ENCODE measurements at places on chromosomes 7 and 10.

DNA sequence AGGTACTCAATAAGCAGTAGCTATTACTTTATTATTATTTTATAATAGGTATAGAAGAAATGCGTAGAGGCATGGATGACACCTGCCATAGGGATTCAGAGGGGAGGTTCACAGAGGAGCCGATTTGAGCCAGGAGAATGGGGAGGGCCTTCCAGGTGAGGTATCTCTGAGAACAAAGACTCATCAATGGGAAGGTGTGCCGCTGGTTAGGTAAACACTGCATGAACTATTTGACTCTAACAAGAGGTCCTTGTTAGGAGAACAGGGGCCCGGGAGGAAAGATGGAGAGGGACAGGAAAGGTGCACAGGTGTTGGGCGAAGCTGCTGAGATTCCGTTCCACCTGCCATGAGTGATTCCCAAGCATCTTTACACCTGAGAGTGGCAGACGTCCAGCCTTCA is 41.8 kb upstream of the TMEM273 start:
- no peak for DNase-seq

DNA sequence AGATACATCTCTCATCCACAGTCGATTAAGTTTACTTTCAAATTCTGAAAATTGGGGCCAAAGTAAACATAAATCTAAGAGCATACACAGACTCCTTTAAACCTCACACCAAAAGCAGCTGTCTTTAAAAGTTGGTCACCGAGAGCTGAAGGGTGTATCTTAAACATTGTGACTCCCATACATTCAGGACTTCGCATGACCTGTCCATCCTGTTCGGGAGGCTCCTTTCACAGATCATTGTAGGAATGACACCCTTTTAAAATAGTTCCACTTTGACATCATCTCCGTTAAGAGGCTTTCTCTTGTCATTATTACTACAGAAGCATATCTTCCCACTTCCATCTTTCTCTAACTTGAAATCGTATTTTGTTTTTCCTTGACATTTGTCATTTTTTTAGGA is 440.0 kb downstream of the DNAJB9 start:
- DNase-seq = no peak

GRCh38 chr10:124963866-124964720 is 22.2 kb downstream of the ZRANB1 start:
- DNase-seq = no peak

DNA sequence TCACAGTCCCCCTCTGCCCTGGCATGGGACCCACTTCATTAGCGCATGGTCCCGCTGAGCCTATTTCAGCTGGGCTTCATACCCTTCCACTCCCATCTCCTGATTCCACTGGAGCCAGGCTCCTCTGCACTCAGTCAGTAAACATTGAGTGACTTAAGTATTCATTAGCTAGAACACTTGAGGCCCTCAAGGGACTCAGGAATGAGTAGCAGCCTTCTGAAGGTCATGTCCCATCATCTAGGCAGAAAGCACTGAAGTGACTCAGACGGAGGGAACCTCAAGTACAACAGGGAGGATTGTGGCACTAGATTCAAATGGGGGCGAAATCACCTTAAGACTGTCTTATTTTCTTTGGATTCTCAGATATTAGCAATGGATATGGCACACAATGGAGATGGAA is 186.6 kb upstream of the INHBA start:
- DNase-seq = no peak
